NAMALWA (cell line): ENCODE measurements at places on chromosomes 12 and 14.

DNA sequence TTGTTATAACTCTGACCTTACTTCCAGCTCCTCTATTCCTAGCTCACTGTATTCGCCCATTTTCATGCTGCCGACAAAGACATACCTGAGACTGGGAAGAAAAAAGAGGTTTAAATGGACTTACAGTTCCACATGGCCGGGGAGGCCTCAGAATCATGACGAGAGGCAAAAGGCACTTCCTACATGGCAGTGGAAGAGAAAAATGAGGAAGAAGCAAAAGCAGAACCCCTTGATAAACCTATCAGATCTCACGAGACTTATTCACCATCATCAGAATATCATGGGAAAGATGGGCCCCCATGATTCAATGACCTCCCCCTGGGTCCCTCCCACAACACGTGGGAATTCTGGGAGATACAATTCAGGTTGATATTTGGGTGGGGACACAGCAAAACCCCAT is 14.5 kb upstream of the PHC1 start:
- no peak for DNase-seq

- peak; percentile 75 for DNase-seq
Measured at GRCh38 chr14:74302152-74302628, 544 bp downstream of the ABCD4 start.

DNA sequence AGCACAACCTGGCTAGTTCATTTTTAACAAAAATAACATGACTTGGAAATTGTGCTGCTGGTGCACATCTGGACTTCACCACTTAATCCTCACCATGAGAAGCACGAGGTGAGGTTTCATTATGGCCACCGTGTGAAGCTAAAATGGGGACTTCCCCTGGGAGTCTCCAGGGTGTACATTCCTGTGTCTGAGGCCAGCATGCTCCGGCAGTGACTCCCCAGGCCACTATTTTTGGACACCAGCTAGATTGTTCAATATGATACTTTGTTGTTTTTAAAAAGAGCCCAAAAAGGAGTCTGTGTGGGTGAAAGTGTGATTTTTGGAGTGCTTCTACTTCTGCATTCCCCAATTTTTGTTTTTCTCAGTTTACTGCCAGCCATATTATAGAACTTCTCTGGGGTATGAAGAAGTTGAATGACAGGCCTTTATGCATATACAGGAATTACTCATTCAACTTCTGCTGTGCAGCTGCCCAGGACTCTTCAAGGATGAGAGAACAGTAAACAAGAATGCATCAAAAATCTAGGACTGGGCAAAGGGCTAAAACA is 16.9 kb upstream of the AICDA start:
- DNase-seq: peak; percentile 87

DNA sequence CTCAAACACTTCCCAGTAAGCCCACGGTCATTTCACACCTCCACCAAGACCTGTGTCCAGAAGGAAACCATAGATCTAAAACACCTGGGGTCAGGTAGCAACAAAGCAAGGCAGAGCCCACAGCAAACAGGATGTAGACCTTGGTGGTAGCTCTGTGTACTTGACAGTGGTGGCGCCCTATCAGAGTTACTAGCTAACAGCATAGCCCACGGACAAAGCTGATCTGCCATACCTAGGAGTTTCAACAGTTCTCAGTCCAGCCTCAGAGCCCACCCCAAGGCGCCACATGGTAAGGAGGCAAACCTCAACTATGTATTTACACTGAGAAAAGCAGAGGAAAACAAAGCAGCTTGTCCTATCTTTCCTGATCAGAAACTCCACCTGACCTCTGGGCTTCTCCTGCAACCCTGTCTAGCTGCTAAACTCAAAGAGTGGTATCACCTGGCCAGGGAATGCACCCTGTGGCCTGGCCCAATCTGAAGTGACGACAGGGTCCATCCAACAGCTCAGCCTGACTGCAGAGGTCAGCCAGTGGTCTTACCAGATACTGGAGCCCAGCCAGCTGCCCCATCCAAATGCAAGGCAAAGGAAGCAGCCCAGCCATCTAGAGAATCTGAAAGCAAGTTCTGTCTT is 46.3 kb downstream of the STON2 start:
- DNase-seq: no peak

DNA sequence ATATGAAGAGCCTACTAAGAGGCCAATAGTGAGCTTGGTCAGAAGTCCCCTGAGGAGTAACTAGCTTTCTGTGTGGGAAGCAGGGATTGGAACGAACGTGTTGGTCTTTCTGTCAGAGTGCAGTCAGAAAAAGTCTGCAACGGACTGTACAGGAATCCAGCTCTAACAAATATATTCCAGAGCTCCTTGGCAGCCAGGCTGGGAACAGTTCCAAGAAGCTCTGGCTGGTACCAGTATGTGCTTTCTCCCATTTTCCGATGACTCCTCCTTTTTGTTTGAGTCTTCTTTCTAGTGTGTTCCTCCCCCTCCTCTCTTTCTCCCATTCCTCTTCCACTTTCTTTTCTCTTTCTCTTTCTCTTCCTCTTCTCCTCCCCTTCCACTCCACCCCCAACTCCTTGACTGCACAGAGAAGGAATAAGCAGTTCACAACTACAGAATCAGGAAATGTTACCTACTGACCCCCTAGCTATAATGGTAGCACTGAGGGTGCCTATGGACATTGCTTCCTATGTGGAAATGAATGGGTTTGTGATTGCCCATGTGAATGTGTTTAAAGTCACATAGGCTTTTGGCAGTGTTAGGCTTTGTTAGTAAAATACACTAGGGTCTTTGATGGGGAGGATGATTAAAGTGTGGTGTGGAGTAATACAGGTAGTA is 59.9 kb downstream of the TTLL5 start:
- DNase-seq: no peak

- DNase-seq: no peak
Measured at GRCh38 chr12:62802984-62803383, 132.0 kb downstream of the PPM1H start.

- DNase-seq: no peak
Measured at GRCh38 chr12:107547389-107547788, 138.2 kb upstream of the PWP1 start.

DNA sequence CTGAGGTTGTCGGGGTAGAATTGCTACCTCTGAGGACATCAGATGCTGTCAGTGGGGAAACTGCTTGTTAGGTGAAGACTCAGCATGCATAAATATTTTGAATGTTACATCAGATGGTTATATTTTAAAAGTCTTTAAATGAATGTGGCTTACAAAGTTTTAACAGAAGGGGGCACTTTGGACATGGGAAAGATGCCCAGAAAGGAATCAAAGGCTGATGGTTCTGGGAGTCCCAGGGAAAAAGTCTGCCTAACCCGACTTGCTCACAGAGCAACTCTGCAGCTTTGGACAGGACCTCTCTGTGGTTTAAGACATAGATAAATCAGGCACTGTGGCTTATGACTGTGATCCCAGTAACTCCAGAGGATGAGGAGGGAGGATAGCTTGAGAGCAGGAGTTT is 474.9 kb downstream of the ATP23 start:
- DNase-seq: no peak

DNA sequence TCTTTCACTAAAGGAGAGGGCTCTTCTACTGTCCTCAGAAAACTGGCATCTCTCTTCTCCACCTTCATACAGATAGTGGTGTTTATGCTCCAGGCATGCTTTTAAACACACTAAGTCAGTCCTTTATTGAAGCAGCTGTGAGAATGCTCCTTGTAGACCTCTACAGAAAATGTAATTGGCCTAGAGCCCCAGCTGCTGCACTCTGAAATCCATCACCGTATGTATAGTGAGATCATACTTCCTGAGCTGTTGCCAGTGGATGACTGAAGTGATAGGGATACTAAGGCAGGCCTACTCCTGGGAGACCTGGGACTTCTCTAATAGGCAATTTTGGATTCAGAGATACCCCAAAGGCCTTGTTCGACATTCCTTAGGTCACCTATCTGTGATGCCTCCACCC is 535.4 kb downstream of the RPS29 start:
- no peak for DNase-seq

GRCh38 chr12:69509904-69510827 is 40.0 kb downstream of the FRS2 start:
- DNase-seq: no peak

- no peak for DNase-seq
Measured at GRCh38 chr14:99566009-99566389, 38.0 kb downstream of the CCDC85C start.

GRCh38 chr14:96055753-96056508 is 16.8 kb downstream of the C14orf132 start:
- no peak for DNase-seq

DNA sequence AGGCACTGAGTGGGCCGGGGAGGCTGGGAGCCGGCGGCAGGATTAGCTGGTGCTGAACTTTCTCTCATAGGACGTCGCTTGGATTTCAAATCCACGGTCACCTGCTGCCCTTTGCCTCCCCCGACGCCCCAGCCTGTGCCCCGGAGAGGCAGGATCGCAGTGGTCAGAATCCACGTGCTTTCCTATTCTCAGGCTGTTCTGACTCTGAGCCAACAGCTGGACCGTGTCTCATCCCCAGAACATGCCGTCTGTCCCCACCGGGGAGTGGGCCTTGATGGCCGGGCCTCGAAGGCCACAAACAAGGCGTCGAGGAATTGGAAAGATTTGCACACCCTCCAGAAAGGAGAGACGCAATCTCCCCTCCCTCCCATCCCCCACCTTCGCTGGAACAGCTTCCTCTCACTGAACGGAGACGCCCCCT is 18.5 kb upstream of the MLXIP start:
- DNase-seq: no peak

- DNase-seq: no peak
Measured at GRCh38 chr12:40602562-40602961, 89.7 kb upstream of the CNTN1 start.

GRCh38 chr14:81849714-81850113 is 316.1 kb upstream of the SEL1L start:
- no peak for DNase-seq

DNA sequence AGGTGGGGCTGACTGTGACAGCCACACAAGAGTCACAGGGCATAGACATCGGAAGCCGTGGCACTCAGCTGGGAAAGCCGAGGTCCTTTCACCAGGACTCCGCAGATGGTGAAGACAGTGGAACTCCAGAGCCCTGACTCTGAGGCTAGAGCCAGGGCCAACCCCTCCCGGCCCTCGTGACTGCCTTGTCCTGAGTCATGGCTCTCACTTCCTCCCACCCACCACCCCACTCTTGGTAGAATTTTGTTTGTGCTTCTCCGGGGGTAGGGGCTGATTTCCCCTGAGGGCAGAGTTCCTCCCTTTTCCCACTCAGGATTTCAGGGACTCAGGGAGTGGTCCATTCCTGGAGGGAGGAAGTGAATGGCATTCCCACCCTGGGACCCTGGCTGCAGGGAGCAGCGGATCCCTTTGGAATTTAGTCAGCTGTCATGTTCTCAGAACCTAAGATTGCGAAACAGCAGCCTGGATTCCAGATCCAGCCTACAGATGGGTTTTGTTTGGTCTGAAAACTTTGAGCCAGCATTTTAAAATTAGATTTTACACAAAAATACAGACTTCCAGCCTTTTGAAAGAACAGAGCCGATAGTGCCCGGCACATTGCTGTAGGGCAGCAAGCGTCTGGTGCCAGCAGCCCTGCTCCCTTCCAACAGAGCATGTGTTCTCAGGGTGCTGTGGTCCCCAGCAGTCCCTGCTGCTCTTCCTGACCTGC is 50.7 kb downstream of the TPCN1 start:
- no peak for DNase-seq

- peak; percentile 89 for DNase-seq
Measured at GRCh38 chr14:101360054-101360911, 201.0 kb upstream of the DIO3 start.

GRCh38 chr14:74267588-74267987 is 28.3 kb downstream of the VSX2 start:
- DNase-seq: no peak

DNA sequence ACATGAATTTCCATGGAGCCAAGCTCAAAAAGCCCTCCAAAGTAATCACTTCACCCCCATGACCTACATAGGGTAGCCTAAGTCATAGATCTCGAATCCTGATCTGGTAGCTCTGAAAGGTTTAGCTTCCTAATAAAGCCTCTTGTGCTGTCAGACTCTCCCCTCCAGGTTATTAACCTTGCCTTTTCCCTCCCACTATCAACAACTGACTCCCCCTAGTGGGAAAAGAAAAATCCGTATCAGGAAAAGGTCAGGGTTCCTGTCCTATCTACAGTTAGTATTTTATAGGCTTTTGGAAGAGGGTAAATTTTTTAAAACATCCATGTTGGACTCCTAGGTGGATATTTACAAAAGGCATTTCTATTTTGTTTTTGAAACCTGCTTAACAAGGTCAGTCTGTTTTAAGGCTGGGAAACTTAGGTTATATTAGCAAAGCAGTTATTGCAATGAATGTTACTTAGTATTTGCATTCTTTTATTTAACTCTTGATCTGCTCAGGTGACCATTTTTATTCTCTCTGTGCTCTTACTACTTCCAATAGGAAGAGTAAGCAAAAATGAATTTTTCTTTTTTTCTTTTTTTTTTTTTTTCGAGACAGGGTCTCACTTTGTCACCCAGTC is 8.0 kb downstream of the YY1 start:
- peak; percentile 71 for DNase-seq

DNA sequence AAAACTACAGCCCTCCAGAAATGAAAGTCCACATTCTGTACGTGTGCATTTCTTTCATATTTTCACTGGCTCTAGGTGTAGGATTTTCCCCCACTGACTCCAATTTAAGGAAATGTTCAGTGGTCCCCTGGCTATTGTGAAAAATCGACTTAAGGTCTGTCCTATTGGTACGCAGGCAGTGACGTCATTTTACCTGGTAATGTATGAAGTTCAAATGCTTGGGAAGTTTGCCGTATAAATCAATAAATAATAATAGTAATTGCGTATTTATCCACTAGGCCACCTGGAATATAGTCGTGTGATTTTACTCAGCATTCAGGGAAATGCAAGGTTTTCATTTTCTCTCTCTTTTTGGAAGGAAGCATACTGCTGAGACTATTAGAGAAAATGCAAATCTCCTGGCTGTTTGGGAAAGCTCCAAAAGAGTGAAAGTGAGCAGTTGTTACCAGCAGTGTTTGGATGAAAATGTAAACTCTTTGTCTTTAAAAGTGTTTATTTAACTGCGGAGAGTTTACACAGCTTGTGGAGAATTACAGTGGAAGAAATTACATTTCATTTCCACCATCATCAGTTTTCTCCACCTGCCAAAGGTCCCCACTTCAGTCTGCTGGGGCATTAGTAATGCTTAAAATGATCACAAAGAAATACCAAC is 107.0 kb downstream of the EXOC5 start:
- DNase-seq: no peak

GRCh38 chr12:102478405-102479098 is 1.8 kb downstream of the IGF1 start:
- no peak for DNase-seq

DNA sequence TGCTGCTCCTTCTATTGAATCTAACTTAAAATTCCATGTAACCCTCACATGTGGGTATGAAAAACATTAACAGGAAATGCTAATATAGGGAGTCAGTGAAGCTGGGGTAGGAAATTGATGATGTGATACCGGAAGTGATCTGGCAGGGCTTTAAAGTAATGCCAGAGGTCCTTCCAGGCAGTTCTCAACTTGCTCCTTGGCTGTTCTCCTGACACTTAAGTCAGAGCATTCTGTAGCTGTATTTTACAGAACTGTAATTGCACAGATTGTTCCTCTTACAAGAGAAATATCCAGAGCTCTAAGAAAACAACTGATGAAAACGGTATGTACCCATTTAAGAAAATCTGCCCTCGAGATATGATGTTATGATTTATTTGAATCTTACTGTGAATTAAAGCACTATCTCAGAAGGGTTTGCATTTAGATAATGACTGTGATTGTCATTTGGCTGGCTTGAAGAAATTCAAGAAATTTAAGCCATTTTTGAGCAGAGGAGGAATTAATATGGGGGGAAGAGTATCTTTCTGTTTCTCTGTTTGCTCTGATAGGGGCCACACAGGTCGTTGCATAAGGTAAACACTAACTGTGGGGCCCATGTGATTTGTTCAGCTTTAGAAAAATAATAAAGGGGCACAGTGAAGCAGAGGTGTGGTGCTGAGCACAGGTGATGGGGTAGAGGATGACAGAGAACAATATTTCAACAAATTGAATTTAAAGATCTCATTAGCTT is 88.4 kb downstream of the BBS10 start:
- no peak for DNase-seq
